Hematopoietic multipotent progenitor cell treated with erythropoietin and hydrocortisone succinate and interleukin-3 and kit ligand, for 6 days (in vitro differentiated cells): ENCODE measurements at places on chromosomes 4 and X.
A peak's percentile ranks its signal among the peaks of the same experiment; 100 is the strongest.

- DNase-seq: no peak
These were observed 12.4 kb downstream of the SMIM20 start for GRCh38 chr4:25926462-25926861.

DNA sequence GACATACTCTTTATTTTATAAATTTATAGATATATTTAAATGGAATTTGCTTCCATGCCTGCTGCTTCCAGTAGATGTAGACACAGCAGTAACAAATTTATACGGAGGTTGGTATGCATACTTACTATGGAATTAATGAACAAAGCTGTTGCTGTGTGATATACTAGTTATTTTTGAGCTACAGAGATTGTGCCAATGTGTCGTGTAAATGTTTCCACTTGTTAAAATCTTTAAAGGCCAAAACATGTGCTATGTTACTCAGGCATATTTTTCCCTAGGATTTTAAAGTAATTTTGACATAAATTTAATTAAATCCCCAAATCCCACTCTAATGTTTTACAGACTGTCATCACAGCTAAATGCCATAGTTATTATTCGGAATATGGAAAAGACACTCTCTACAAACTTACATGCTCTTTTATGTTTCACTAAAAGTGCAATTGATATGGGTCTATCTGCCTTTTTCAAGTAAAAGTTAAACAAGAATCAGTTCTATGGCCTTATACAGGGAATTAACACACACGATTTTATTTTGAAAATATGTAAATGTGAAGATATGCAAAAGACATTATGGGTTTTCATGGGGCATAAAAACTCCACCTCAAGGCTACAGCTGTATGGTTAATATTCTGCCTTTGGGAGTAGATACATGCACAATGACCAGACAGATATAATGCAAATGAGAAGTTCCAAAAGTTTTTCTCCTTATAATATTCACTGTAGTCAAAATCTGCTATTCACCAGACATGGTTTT is 256.8 kb downstream of the FSTL5 start:
- DNase-seq: no peak

DNA sequence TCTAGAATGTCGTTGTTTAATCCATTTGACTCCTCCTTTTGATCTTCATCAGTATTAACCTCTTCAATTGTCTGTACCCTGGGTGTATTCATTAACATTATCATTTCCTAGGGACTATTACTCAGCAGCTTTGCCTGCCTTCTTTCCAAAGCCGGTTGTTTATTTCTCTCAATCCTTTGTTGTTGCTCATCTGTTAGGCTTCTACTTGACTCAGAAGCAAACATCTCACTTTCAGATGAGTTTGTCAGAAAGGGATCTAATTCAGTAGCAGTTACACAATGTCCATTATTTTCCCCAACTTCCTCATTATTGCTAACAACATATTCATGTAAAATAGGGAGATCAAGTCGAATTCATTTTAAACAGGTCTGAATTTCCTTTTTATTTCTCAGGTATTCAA is 22.1 kb upstream of the HSD17B10 start:
- no peak for DNase-seq

DNA sequence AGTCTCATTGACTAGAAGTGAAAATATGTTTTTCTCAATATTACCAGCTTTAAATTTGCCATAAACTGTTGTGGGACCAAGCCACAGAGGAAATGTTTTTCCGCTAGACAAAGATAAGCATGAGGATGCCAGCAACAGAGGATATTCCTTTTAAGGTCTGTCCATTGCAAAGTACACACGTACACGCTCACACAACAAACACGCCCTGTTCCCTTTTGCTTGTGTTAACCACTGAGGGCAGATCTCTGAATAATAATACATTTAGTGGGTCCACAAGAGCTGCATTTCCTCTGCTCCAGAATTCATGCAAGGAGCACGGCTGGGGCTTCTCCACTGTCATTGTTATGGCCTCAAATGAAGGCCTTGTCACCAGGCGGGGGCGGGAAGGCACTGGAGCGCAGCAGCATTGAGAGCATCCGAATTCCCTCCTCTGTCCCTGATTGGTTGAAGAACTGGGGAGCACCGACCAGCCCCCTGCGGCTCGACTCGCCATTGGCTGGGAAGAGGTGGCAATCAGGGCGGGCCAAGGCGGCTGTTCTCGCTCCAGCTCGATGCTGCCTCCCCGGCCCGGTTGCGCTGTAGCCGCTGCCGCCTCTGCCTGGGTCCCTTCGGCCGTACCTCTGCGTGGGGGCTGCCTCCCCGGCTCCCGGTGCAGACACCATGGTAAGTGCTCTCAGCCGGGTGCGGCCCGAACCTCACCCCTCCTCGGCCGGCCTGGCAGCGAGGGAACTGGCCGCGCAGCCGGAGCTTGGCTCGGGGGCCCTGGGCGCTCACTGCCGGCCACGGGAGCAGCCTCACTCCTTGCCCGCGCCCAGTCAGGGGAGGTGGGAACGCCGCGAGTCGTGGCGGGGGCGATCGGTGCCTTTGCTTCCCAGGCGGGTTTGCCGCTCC is at the start of gene GUCY1B1:
TSS of gene GUCY1B1 (plus strand) at position 541 of the 891 bp plus-strand sequence. CDS start at position 661, 120 bp downstream.
- DNase-seq: peak; percentile 97

- DNase-seq: peak; percentile 96
These were observed at the start of gene CFAP299 for GRCh38 chr4:80335554-80336358. TSS of gene CFAP299 (plus strand) at chr4:80335730.

DNA sequence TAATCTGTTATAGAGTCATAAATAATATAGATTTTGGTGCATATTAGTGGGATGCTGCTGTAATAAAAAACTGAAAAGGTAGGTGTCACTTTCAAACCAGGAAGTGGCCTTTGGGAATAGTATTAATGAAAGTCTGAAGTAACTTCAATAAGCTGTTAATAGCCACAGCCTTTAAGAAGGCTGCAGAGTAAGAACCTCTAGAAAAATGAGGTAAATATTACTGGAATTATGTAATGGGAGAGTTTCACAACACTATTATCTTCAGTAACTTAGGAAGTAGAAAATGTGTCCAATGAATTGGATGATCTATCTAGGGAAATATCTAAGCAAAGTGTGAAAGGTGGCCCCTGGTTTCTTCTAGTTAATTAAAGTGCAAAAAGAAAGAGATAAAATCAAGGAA is 104.7 kb downstream of the NCAPG start:
- no peak for DNase-seq

DNA sequence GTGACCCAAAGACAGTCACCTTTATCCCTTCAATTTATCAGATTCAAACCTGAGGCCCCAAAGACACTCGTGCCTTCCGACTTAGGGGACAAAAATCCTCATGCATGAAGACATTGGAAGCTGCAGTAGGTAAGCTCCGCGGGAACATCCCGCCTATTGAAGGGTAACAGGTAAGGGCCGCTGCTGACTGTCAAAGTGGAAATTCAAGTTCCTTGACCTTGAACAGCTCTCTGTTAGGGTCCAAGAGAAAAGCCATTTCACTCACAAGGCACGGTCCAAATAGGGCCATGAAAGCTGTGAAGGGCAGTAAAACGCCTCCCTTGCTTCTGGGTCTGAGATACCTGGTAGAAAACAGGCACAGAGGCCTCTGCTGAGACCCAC is 34.2 kb downstream of the CCDC149 start:
- no peak for DNase-seq

GRCh38 chr4:182593402-182593801 is 323.8 kb downstream of the DCTD start:
- no peak for DNase-seq

DNA sequence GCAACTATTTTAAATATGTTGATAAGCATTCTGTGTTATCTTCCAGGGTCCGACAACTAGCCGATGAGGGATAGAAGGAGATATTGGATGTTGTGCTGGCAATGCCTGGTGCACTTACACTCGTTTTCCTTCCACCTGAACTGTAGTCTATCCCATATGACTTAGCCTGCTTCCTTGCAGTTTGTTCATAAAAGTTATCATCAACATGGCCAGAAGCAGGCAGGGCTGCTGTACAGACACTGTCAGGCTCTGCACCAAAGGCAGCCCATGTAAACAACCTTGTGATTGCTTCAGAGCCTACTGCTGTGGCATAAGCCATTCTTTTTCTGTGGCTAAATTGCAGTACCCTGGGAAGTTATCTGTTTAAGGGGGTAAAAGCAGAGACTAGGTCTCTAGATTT is 1.6 kb downstream of the MAPK10 start:
- no peak for DNase-seq

DNA sequence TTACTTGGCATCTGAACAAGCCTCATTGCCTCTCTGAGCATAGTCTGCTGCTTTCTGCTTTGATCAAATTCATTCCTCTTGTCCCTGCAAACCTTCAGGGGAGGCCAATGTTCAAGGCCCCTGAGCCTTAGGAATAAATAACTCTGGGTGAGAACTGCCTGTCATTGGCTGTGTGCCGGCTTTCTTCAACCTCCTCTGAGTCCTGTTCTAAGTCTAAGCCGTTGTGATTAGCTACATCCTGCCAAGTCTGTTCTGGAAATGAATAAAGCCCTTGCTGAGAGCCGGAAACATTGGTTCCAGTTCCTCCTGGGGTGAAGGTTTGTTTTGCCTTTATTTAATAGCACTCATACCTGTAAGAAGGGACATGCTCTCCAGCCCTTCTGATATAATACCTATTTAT is 13.8 kb downstream of the RNF4 start:
- no peak for DNase-seq

GRCh38 chr4:1410491-1411325 is 4.5 kb upstream of the NKX1-1 start:
- peak; percentile 84 for DNase-seq

- no peak for DNase-seq
These were observed 521.5 kb downstream of the GRID2 start for GRCh38 chr4:92825256-92825655.

DNA sequence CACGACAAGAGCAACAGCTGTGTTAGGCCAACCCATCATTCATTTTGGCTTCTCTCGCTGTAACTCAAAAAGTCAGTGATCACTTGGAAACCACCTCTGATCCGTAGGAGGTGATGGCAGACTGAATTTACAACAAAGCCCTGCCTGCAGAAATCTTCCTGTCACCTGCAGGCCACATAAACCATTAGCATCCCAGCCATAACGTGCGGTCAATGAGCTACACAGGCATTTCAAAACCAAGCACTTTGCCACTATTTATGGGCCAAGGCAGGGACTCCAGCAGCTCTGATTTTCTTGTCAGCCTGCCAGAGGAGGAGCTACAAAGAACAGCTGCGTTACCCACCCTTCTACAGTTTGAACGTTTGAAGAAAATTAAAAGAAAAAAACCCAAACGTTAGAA is 228.1 kb upstream of the PPARGC1A start:
- no peak for DNase-seq

GRCh38 chr4:41156574-41156973 is 57.8 kb downstream of the APBB2 start:
- no peak for DNase-seq

- DNase-seq: no peak
These were observed 171.9 kb upstream of the SPOCK3 start for GRCh38 chr4:167406181-167406580.

DNA sequence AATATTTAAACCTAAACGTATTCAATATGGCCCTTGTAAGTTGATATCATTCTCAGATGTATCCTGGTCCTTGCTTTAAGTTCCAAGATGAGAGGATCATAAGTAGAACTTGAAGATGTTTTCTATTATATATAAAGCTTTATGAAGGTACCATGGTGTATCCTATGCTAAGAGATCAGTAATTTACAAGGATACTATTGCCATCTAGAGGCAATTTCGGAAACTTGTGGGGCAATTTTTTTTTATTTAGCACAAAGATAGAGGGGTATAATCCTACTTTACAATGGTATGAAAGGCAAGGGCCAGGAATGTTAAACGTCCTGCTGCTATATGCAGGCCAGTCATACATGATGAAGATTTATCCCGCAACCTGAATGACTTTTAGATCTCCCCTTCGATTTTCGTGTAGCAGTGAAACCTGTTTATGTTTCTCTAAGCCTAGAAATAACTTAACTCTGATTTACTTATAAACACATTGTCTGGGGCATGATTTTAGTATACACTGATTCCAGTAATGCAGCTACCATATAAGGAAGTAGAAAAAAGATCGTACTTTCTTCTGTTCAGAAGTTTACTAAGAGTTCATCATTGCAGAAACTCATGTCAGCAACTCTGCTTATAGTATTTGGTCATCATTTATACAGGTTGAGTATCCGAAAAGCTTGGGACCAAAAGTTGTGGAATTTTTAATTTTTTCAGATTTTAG is 2.6 kb downstream of the SLC25A31 start:
- peak; percentile 68 for DNase-seq

- DNase-seq: no peak
These were observed 34.2 kb downstream of the PLAC1 start for GRCh38 chrX:134624046-134624430.

- DNase-seq: peak; percentile 86
These were observed at the start of gene PNPLA4 for GRCh38 chrX:7927259-7928167. TSS of gene PNPLA4 (minus strand) at chrX:7927413. CDS start at chrX:7926119, 1,294 bp downstream.

GRCh38 chr4:101199507-101200285 is 147.6 kb downstream of the PPP3CA start:
- no peak for DNase-seq

- DNase-seq: no peak
These were observed 307.8 kb upstream of the DIPK2B start for GRCh38 chrX:45508454-45508853.

- DNase-seq: peak; percentile 87
These were observed 23.6 kb upstream of the YTHDC1 start for GRCh38 chr4:68373513-68373912.

GRCh38 chr4:137283737-137284136 is 248.6 kb downstream of the PCDH18 start:
- no peak for DNase-seq

DNA sequence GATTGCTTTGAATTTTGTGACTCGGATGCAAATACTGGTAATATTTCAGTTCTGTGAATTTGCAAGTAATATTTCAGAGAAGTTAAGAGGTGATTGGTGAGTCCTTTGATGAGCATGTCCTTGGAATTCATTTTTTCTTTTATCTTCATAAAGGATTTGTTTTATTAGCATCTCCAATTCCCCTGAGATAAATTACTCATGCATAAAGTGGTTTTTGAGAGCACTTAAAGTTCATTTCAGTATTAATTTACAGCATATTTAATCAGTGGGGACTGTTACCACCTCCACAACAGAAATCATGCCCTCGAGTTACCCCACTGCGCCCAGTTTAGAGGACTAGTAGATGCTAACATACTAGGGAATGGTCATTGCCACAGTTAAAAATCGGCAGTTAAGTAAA is 65.0 kb downstream of the ZFX start:
- no peak for DNase-seq

DNA sequence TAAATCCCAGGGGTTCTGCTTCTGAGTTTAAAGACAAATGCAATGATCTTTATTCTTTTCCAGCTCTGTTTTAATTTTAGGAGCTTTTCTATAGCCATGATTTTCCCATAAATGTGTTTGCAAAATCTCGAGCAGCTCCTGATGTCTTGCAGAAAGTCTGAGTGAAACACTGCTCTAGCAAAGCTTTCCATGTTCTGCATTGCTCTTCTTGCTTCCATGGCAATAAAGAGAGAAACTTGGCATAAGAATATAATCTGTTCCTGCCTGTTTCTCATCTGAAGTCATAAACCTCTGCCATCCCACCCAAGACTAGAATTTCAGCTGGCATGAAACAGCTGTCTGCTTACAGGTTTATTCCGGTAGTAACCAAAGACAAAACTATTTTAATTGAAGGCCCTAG is 254.5 kb downstream of the SPRY1 start:
- DNase-seq: no peak

DNA sequence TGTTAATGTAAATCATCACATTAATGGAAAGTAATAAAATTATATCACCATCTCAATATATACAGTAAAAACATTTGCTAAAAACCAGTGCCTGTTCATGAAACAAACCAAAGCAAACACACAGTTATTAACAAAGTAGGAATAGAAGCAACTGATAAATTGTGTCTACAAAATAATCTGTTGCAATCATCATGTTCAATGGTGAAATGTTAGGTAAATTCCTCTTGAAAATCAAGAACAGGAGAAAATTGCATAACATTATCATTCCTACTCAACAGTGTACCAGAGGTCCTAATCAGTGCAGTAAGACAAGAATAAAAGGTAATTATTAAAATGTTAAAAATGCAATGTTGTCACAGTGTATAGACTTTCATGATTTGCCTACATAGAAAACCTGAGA is 252.3 kb downstream of the TEX13A start:
- no peak for DNase-seq
